ENCODE measurements at places on chromosomes 4 and X.

GRCh38 chr4:102734591-102735385, 26.0 kb downstream of the MANBA start:
- no peak for DNase-seq
- H3K27me3 ChIP-seq, result no peaks in the 10 kb centered on the region
- no peaks in the 10 kb centered on the region for H3K36me3 ChIP-seq
- no peak overlapping the region for H3K27ac ChIP-seq
- H3K4me1 ChIP-seq, result no peaks in the 10 kb centered on the region
- H3K4me3 ChIP-seq, result no peak overlapping the region

GRCh38 chr4:158169506-158169905, 3.3 kb downstream of the GASK1B start:
- no peaks in the 10 kb centered on the region for H3K4me1 ChIP-seq
- H3K27ac ChIP-seq, result no peak overlapping the region
- no peaks in the 10 kb centered on the region for H3K36me3 ChIP-seq

DNA sequence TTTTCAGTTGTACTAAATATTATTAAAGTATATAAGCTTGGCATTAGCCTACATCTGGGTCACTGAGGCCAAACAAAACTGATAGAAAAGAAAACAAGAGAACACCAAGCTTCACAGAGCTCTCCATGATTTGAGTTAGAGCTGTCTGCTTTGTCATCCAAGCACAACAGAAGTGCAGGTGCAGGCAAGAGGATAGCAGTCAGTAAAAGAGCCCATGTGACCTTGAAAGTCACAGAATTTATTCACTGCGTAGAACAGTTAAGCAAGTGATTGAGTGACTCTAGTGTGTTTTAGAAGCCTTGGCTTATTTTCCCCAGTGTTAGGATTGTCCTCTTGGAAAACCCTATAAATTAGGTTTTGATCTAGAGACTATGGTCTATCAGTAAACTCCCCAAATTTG, 49.4 kb upstream of the PRDM5 start:
- no peaks in the 10 kb centered on the region for H3K27me3 ChIP-seq
- H3K27ac ChIP-seq, result no peak overlapping the region
- no peak overlapping the region for H3K4me3 ChIP-seq
- DNase-seq, result no peak
- H3K36me3 ChIP-seq, result no peaks in the 10 kb centered on the region
- no peaks in the 10 kb centered on the region for H3K4me1 ChIP-seq

DNA sequence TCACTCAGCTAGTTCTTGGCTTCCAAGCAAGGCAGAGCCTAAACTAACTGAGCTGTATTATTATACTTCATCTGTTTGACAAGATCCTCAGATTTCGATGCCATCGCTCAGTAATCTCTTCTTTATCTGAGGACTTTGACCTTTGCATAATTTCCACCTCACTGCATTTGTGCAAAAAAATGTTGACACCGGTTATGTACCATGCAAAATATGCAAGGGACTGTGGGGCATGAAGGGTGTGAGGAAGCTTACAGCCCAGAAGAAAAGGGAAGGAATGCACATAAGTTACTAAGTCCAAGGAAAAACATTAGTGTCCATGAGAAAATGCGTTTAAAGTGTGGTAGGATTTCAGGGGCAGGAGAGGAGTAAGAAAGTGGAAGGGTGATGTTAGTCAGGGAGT, 295.4 kb downstream of the PACRGL start:
- no peaks in the 10 kb centered on the region for H3K36me3 ChIP-seq
- no peaks in the 10 kb centered on the region for H3K27me3 ChIP-seq

GRCh38 chr4:186191200-186192065, at the start of gene CYP4V2:
Gene CYP4V2 (plus strand): TSS chr4:186191567. CDS start chr4:186191824, 257 bp downstream.
- peak within 1 kb of the TSS; percentile 26 for H3K27ac ChIP-seq
- no peaks in the 10 kb centered on the region for H3K27me3 ChIP-seq
- peak; percentile 83 for DNase-seq

DNA sequence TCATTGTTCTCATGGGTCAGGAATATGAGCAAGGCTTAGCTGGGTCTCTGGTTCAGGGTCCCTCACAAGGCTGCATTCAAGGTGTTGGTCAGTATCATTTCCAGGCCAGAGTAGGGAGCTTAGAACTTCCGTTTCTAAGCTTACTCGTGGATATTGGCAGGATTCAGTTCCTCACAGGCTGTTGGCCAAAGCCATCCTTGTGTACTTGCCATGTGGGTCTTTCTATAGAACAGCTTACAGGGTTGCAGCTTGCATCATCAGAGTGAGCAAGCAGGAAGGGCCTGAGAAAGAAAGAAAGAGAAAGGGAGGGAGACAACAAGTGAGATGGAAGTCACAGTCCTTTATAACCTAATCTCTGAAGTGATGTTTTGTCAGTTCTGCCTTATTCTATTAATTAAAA, 5.1 kb upstream of the LIMCH1 start:
- no peak overlapping the region for H3K4me3 ChIP-seq
- DNase-seq, result no peak
- H3K27ac ChIP-seq, result no peak overlapping the region
- H3K27me3 ChIP-seq, result no peaks in the 10 kb centered on the region
- H3K36me3 ChIP-seq, result no peaks in the 10 kb centered on the region

DNA sequence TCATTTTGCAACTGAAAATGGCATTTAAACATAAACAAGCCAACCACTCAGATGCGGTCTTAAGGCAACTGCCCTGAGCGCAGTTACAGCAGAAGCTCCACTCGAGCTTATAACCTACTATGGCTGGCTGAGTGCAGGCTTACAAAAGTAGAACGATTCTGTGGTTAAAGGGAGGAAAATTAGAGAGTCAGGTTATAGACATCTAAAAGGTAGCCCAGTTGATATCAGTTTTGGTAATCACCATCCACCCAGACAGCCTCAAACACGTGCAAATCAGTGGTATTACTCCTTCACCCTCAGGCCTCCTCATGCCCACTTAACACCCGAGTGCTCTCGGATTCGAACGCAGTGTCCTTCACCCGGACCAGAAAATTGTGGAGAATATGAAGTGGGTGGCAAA, 3.1 kb downstream of the LEF1 start:
- H3K36me3 ChIP-seq, result no peaks in the 10 kb centered on the region
- H3K27ac ChIP-seq, result no peak overlapping the region
- H3K4me1 ChIP-seq, result peaks cover 11% of the 10 kb centered on the region
- no peak for DNase-seq
- peaks cover 67% of the 10 kb centered on the region for H3K27me3 ChIP-seq
- no peak overlapping the region for H3K4me3 ChIP-seq

DNA sequence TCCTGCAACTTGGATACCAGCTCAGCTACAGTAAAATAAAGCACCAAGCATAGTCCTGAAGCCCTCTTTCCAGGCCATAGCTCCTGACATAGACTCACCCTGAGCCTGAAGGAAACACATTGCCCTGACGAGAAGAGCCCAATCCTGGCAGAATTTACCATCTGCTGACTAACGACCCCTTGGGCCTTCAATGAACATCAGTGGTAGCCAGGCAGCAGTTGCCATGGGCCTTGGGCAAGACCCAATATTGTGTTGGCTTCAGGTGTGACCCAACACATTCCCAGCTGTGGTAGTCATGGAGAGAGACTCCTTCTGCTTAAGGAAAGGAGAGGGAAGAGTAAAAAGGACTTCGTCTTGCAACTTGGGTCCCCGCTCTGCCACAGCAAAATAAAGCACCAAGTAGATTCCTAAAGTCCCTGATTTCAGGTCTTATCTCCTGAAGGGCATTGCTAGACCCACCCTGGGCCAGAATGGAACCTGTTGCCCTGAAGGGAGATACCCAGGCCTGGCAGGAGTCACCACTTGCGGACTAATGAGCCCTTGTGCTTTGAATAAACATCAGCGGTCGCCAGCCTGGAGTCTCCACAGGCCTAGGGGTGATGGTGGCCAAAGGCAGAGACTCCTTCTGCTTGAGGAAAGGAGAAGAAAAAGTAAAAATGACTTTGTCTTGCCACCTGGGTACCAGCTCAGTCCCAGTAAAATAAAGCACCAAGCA, 902.6 kb downstream of the C4orf33 start:
- no peaks in the 10 kb centered on the region for H3K4me1 ChIP-seq
- no peak overlapping the region for H3K4me3 ChIP-seq
- no peak overlapping the region for H3K27ac ChIP-seq
- H3K27me3 ChIP-seq, result no peaks in the 10 kb centered on the region

DNA sequence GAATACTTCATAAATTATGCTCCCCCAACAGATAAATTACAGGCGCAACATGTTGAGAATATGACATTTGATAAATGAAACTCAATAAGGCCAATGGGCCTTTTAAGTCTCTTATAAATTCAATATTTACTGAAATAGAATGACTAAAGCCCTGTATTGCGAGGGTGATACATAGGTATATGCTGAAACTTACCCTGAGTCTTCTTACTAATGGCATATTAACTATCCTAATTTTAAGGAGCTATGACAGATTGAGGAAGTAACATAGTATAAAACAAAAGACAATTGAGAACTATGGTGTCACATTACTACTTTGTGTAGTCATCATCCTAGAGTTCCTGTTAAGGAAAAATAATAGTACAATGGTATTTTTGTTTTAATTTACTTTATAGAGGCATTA, 440.7 kb downstream of the IL15 start:
- H3K4me3 ChIP-seq, result no peak overlapping the region
- DNase-seq, result no peak
- H3K36me3 ChIP-seq, result no peaks in the 10 kb centered on the region
- H3K27ac ChIP-seq, result no peak overlapping the region
- H3K27me3 ChIP-seq, result no peaks in the 10 kb centered on the region

GRCh38 chr4:173543266-173543665, 13.2 kb upstream of the HAND2 start:
- peaks cover 26% of the 10 kb centered on the region for H3K27me3 ChIP-seq
- no peak overlapping the region for H3K27ac ChIP-seq
- H3K4me3 ChIP-seq, result no peak overlapping the region
- no peaks in the 10 kb centered on the region for H3K36me3 ChIP-seq
- H3K4me1 ChIP-seq, result peaks cover 5% of the 10 kb centered on the region

- H3K36me3 ChIP-seq, result no peaks in the 10 kb centered on the region
- H3K4me3 ChIP-seq, result no peak overlapping the region
- DNase-seq, result no peak
- no peaks in the 10 kb centered on the region for H3K4me1 ChIP-seq
Observed at GRCh38 chr4:85860066-85860740, 385.3 kb downstream of the ARHGAP24 start.

- no peak overlapping the region for H3K27ac ChIP-seq
- DNase-seq, result no peak
- H3K4me3 ChIP-seq, result no peak overlapping the region
- no peaks in the 10 kb centered on the region for H3K27me3 ChIP-seq
- no peaks in the 10 kb centered on the region for H3K4me1 ChIP-seq
- no peaks in the 10 kb centered on the region for H3K36me3 ChIP-seq
Observed at GRCh38 chrX:139113708-139114107, 402.2 kb upstream of the FGF13 start.

DNA sequence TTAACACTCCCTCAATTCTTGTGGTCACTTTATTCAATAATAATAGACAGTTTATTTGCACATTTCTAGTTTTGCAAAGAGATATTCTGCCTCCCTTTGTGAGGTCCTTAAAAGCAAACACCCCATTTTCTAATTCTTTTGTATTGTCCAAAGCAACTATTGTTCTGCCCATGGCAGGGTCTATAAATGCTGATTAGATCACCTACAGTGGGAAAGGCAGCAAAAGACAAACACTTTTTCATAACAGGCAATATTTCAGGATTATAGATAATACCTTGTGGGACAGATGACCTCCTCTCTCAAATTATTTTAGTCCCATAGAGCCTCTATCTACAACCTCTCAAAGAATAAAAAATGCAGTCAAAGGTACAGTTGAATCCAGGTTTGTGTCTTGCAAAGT, 28.6 kb downstream of the COMMD8 start:
- no peaks in the 10 kb centered on the region for H3K36me3 ChIP-seq
- no peaks in the 10 kb centered on the region for H3K27me3 ChIP-seq
- no peak overlapping the region for H3K4me3 ChIP-seq

DNA sequence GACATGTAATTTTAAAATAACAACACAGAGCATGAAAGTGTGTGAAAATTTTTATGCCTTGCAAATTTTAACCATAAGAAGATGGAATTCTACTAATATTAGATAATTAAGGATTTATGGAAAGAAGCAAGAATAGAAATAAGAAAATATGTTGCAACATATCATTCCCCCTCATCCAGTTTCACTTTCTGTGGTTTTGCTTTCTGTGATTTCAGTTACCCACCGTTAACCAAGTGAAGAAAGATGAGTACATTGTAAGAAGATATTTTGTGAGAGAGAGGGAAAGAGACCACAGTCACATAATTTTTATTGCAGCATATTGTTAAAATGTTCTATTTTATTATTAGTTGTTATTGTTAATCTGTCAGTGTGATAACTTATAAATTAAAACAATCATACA, 77.9 kb downstream of the ADAM29 start:
- no peak overlapping the region for H3K4me3 ChIP-seq
- DNase-seq, result no peak
- H3K4me1 ChIP-seq, result no peaks in the 10 kb centered on the region
- H3K27me3 ChIP-seq, result no peaks in the 10 kb centered on the region
- no peaks in the 10 kb centered on the region for H3K36me3 ChIP-seq
- H3K27ac ChIP-seq, result no peak overlapping the region

- H3K27ac ChIP-seq, result no peak overlapping the region
- H3K4me1 ChIP-seq, result peaks cover 3% of the 10 kb centered on the region
- no peak for DNase-seq
- no peaks in the 10 kb centered on the region for H3K27me3 ChIP-seq
- H3K4me3 ChIP-seq, result no peak overlapping the region
- no peaks in the 10 kb centered on the region for H3K36me3 ChIP-seq
Observed at GRCh38 chr4:6771229-6771671, 11.3 kb upstream of the KIAA0232 start.

GRCh38 chr4:124304941-124305340, 407.6 kb downstream of the ANKRD50 start:
- H3K36me3 ChIP-seq, result no peaks in the 10 kb centered on the region
- no peak overlapping the region for H3K4me3 ChIP-seq
- no peak overlapping the region for H3K27ac ChIP-seq
- no peak for DNase-seq
- H3K4me1 ChIP-seq, result no peaks in the 10 kb centered on the region

- H3K4me3 ChIP-seq, result no peak overlapping the region
- DNase-seq, result no peak
- H3K27ac ChIP-seq, result no peak overlapping the region
- H3K36me3 ChIP-seq, result no peaks in the 10 kb centered on the region
- no peaks in the 10 kb centered on the region for H3K27me3 ChIP-seq
Observed at GRCh38 chr4:172822331-172822730, 346.3 kb upstream of the GALNT7 start.

Data from H1 (cell line).